ENCODE measurements at places on chromosomes 6 and 20. TPM values are rescaled to one million over a fixed set of nuclear protein-coding genes. Genes with fewer than 3 reads are reported as not detected.

Gene TBX18
- 9.2 TPM for polyA plus RNA-seq

Gene TFEB
- 6.8 TPM for polyA plus RNA-seq

Gene CGA
- polyA plus RNA-seq, result 7.9 TPM

Gene ARHGAP18
- 21.1 TPM for polyA plus RNA-seq

Gene SGK2
- polyA plus RNA-seq, result 2.5 TPM

Gene REM1
- polyA plus RNA-seq, result 7.4 TPM

Gene OR12D3
- not detected for polyA plus RNA-seq

Gene PLN
- polyA plus RNA-seq, result 9.1 TPM

Gene PRSS16
- polyA plus RNA-seq, result 0.31 TPM

Gene ERVFRD-1
- polyA plus RNA-seq, result 0.21 TPM

Gene GJA10
- polyA plus RNA-seq, result not detected

Gene TREML2
- 0.16 TPM for polyA plus RNA-seq

Gene JPH2
- polyA plus RNA-seq, result 71.2 TPM

Gene SNX9
- polyA plus RNA-seq, result 25.7 TPM

Gene LY6G6F
- not detected for polyA plus RNA-seq

Data from muscle of back (tissue), 13 donors.